Activated CD4-positive, alpha-beta memory T cell treated with anti-CD3 and anti-CD28 coated beads, Interleukin-2, amount 10 ng/mL, durations not matched to agents 7 days and 5 days (primary cell): ENCODE measurements at places on chromosomes 13 and 19. TPM values are rescaled to one million over a fixed set of nuclear protein-coding genes. Genes with fewer than 3 reads are reported as not detected.

GRCh38 chr13:23427342-23427843 is 6.1 kb downstream of the SACS start:
- DNase-seq, result no peak
- H3K27me3 ChIP-seq, result peaks cover 15% of the 10 kb centered on the region
- H3K4me3 ChIP-seq, result no peak overlapping the region
- H3K36me3 ChIP-seq, result no peaks in the 10 kb centered on the region
- H3K27ac ChIP-seq, result no peak overlapping the region
- no peaks in the 10 kb centered on the region for H3K4me1 ChIP-seq

DNA sequence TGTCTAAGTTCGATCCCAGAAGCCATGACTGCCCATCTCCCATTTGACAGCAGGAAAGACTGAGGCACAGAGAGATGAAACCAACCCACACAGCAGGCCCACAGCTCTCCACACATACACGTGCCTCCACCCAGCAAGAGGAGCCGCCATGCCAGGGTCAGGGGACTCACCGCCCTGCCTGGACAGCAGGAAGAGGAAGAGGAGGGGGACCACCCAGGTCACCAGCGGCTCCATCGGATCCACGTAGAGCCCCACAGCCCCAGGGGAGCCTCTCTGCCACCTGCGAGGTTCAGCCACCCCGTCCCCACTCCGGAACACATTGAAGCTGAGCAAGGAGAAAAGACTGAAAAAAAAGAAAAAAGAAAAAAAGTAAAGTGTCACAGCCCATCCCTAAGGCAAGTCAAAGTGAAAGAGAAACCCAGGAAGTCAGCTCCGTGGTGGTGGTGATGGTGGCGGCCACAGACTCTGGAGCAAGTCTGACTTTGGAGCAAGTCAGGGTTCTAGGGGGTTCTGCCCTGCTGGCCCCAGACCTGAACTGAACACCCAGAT is at the start of gene IL12RB1:
IL12RB1 (minus strand) TSS at position 345 of the 549 bp plus-strand sequence; CDS start at position 234, 111 bp downstream.
- DNase-seq, result peak; percentile 83
- peaks cover 28% of the 10 kb centered on the region for H3K36me3 ChIP-seq
- no peaks in the 10 kb centered on the region for H3K27me3 ChIP-seq
- peaks cover 74% of the 10 kb centered on the region for H3K4me1 ChIP-seq
- peak within 1 kb of the TSS; percentile 97 for H3K4me3 ChIP-seq

GRCh38 chr19:10911579-10912363 is 16.7 kb downstream of the YIPF2 start:
- no peak overlapping the region for H3K4me3 ChIP-seq
- DNase-seq, result no peak
- H3K27ac ChIP-seq, result no peak overlapping the region

OSCAR gene
- total RNA-seq, result not detected

DNA sequence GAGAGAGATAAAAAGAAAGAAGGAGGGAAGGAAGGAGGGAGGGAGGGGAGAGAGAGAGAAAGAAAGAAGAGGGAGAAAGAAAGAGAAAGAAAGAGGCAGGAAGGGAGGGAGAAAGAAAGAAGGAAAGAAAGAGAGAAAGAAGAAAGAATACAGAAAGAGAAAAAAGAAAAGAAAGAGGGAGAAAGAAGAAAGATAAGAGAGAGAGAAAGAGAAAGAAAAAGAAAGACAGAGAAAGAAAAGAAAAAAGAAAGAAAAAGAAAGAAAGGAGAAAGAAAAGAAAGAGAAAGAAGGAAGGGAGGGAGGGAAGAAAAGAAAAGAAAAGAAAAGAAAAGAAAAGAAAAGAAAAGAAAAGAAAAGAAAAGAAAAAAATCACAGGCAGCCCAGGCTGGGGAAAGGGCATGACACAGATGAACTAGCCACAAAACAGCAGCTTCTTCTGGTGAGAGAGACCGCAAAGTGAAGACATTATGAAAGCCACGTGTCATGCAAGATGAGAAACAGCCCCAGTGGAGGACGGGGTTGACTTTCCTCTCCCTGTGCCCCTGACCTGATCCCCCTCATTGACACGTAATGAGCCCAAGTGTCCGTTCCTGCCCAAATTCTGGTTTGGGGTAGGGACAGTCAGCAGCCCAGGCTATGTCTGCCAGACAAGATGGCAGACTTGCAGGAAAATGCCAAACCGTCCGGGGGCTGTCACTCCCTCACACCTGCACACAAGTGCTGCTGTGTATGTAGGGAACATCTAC is 102.1 kb downstream of the INSR start:
- H3K4me3 ChIP-seq, result no peak overlapping the region
- no peak overlapping the region for H3K27ac ChIP-seq
- DNase-seq, result peak; percentile 51
- peaks cover 21% of the 10 kb centered on the region for H3K4me1 ChIP-seq

KLK10 gene
- total RNA-seq, result not detected

- H3K4me3 ChIP-seq, result no peak overlapping the region
- H3K27me3 ChIP-seq, result peaks cover 16% of the 10 kb centered on the region
- no peaks in the 10 kb centered on the region for H3K36me3 ChIP-seq
Measured at GRCh38 chr13:42707048-42707447, 74.3 kb upstream of the FAM216B start.

DNA sequence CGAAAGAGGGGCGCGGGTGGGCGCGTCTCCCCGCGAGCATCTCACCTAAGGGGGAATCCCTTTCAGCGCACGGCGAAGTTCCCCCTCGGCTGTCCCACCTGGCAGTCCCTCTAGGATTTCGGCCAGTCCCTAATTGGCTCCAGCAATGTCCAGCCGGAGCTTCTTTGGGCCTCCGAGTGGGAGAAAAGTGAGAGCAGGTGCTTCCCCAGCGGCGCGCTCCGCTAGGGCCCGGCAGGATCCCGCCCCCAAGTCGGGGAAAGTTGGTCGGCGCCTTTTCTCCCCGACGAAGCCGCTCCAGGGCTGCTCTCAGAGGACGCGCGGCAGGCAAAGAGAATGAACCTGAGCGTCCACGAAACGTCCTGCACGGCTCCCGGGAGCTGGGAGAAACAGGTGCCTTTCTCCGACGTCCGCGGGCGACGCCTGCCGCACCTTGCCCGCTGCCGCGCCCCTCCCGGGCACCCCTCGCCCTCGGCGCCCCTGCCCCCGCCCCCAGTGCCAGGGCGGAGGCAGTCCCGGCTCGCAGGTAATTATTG is 366 bp upstream of the KL start:
- no peak overlapping the region for H3K27ac ChIP-seq
- DNase-seq, result no peak
- peak overlapping the region; percentile 40 for H3K4me3 ChIP-seq
- peaks cover 20% of the 10 kb centered on the region for H3K4me1 ChIP-seq
- H3K36me3 ChIP-seq, result no peaks in the 10 kb centered on the region
